ENCODE measurements at places on chromosomes 11 and 22.
A peak's percentile ranks its signal among the peaks of the same experiment; 100 is the strongest.

GRCh38 chr11:87306262-87306851 is 268.6 kb downstream of the TMEM135 start:
- no peak for DNase-seq

- DNase-seq, result no peak
Observed at GRCh38 chr11:134388590-134388989, 23.5 kb downstream of the B3GAT1 start.

- no peak for DNase-seq
Observed at GRCh38 chr11:122983438-122984185, 2.0 kb upstream of the BSX start.

DNA sequence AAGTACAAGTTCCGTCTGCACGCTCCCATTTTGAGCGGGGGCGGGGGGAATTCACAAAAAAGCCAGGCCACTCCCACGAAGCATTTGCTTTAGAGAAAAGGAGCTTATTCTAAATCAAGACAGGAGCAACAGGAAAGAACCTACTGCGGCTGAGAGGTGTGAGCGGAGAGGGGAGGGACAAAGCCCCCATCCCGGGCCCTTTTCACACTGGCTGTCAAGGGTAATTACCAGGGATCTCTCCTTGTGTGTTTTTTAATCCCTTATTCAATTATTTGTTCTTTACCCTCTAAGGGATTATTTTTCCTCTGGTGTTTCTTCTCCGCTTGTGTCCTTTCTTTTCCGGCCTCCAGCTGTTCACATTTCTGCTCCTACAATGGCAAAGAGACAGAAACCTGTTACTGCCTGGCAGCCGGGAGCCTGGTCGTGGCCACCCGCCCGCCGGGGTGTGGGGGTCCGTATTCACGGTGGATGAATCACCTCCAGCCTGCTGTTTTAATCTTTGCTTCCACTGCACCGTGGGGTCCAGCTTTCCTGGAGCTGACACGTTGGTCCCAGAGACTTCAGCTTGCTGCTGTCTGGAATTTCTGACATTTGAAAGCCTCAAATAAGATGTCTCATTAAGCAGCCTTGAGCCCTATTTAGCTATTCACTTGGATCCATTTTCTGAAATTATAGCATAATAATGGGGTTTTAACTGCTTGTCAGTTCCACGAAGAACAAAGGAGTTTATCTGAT is 61.4 kb upstream of the FADD start:
- no peak for DNase-seq

DNA sequence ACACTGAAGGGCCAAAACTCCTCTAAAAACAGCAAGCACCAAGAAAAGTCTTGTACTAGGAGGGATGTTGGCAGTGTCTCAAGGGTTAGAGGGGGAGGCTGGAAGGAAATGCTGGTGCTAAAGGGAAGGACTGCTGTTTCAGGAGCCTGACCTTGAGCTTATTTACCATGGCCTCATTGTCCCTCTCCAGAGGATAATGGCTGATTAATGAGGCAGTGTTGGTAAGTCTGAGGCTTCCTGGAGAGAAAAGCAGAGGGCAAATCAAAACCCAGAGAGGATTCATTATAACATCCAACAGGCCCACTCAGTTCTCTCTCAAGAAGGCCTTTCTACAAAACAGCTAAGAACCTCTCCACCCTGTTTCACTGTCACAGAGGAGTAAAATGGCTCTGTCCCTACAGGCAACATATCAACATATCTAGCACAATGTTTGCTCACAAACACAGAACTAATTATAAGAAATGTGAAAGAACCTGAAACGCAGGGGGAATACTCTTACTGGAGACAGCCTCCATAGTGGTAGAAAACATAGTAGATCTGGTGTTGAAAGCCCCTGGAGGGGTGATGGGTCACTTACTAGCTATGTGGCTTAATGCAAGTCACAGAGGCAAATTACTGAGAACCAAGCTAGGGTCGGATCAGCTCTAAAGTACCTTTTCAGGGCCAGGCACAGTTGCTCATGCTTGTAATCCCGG is 31.4 kb downstream of the NUMA1 start:
- no peak for DNase-seq

DNA sequence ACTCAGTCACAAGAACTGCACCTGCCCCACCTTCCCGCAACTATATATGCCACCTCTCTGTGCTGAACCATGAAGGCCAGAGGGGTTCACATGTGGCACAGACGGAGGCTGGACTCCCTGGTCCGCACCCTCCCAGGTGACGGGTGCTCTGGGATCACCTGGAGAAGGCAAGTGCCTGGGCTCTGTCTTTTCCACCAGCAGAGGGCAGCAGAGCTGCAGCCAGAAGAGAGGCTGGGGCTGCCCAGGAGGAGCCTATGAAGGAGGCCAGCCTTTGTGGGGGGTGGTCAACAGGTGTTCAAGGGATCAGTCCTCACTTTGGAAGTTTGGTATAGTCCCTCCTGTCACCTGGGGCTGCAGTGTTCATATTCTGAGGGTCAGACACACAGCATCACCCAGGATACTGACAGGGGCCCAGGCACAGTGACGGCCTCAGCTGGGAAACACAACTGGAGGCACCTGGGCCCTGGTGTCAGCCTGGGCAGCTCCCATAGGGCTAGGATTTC is 39.2 kb upstream of the IGLL5 start:
- peak; percentile 19 for DNase-seq

- no peak for DNase-seq
Observed at GRCh38 chr22:43722444-43722843, 89.7 kb downstream of the EFCAB6 start.

- DNase-seq, result no peak
Observed at GRCh38 chr11:104487046-104487806, 323.3 kb upstream of the PDGFD start.

DNA sequence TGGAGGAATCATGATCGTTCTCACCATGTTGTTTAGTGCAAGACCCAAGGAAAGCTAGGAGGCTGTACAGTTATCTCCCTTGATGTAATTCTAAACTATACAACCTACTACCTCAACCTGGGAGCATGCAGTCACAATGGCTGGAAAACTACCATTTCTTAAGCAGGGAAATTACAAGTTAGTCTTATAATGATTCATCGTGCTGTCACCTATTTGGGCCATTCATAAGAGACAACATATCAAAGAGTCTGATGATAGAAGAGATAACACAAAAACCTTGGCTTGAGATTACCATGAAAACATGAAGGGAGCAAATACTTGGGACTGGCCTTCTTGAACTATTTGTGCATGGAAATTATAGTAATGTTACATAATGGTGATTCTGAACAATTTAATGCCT is 30.5 kb upstream of the BLID start:
- no peak for DNase-seq

DNA sequence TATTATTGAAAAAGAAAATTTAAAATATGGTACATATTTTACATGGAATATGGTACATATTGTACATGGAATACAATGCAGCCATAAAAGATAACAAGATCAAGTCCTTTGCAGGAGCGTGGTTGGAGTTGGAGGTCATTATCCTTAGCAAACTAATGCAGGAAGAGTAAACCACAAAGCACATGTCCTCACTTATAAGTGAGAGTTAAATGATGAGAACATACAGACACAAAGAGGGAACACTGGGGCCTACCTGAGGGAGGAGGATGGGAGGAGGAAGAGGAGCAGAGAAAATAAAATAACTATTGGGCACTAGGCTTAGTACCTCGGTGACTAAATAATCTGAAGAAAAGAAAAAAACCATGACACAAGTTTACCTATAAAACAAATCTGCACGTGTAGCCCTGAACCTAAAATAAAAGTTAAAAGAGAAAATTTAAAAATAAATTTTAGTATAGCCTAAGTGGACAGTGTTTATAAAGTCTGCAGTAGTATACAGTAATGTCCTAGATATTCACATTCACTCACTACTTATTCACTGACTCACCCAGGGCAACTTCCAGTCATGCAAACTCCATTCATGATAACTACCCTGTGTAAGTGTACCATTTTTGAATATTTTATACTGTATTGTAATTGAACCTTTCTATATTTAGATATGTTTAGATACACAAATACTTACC is 204.4 kb downstream of the FAM76B start:
- DNase-seq, result no peak

DNA sequence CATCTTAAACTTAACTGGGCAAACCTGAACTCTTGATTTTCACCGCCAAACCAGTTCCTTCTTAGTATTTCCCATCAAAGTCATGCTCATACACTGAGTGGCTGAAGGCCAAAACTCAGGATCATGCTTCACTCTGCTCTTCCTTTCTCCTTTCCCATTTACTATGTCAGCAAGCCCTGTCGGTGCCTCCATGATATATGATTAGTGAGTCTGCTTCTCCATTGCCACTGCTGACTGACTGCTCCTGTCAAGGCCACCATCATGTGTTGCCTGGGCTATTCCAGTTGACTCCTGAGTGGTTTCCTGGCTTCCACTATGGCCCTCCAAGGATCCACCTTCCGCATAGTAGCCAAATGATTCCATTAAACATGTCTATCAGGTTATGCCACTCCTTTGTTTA is 42.8 kb upstream of the AMPD3 start:
- DNase-seq, result no peak

- DNase-seq, result no peak
Observed at GRCh38 chr11:128515826-128516778, 71.3 kb downstream of the ETS1 start.

GRCh38 chr11:64885367-64886286 is 7.2 kb upstream of the EHD1 start:
- no peak for DNase-seq

- DNase-seq, result no peak
Observed at GRCh38 chr22:44880610-44881290, 128.4 kb downstream of the ARHGAP8 start.

- peak; percentile 88 for DNase-seq
Observed at GRCh38 chr11:64207256-64208085, 950 bp downstream of the FERMT3 start.

- no peak for DNase-seq
Observed at GRCh38 chr11:64456509-64457320, 97.8 kb downstream of the RPS6KA4 start.

DNA sequence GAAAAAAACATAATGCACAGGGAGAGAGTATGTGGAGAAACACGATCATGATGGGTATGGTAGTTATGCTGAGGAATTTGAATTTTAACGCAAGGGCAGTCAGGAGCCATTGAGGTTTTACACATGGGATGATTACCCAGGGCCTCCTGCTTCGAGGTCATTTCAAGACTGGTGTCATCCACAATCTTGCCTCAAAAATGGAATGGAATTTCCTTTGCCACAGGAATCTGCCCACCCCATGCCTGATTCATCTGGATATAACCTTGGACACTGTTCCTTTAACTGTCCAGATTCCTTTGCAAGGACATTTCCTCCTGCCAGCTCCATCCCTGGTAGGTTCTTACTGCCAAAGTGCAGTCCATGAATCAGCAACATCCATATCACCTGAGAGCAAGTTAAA is 655.9 kb upstream of the TENM4 start:
- no peak for DNase-seq

DNA sequence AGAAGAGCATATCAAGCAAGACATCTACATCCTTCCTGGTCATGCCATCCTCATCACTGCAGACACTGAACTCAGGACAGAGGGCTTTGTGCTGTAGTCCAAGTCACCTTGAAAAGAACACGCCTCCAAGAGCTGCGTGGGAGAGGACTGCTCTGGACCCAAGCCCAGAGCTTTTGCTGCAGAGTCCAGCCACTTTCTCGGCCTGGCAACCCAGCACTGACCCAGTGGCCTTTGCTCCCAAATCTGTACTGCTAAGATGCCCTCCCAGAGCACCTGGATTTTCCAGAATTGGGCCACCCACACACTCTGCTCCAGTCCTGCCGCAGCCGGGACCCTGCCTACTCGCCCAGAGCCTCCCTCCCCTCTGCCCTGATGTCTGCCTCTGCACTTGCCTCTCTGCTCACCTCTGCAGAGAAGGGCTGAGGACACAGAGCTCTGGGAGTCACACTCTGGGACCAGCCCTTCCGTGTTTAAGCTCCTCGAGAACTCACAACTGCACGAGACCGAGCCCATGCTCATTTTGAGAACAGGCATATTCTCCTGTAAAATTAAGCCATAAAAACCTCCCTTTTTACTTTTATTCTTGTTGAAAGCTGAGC is 83.8 kb upstream of the CSNK2A3 start:
- no peak for DNase-seq

DNA sequence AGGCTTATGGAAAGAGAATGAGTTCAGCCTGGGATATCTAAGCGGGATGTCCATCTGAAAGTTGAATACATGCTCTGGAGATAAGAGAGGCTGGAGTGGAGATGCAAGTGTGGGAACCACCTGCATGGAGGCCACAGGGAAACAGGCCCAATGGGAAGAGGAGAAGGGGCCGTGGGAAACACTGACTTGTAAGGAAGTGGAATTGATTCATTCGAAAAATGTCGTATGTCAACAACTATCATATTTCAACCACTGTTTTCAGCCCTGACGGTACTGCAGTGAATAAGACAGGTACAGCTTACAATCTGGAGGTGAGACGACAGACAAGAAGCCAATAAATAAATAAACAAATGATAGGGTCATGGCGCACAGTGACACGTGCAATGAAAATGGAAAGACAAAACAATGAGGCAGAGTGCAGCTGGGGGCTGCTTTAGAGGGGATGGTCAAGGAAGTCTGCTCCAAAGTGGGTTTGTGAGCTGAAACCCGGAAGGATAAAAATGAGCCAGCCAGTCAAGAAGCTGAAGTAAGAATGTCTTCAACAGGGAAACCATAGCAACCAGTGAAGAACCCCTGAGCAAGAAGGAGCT is 35.9 kb downstream of the EFCAB6 start:
- no peak for DNase-seq

DNA sequence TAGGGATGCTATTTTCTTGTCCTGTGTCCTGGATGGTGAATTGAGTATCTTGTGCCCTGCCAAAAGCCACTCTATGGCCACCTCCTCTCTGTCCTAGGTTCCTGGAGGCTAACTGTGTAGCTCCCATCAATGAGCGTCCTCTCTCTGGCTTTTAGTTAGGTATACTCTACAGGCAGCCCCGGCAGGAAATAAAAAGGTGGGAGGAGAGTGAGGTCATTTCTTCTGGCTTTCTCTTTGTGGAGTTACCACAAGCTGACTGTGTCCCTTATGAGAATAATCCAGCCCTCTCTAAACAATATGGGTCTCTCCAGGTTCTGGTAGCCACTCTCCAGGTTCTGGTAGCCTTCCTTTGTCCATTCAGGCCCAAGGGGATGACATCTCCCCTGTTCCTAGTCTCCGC is 11.7 kb upstream of the ASPHD2 start:
- no peak for DNase-seq

GRCh38 chr11:123775715-123776549 is 21.6 kb upstream of the OR6X1 start:
- no peak for DNase-seq

GRCh38 chr11:93567401-93567895 is 24.3 kb upstream of the SMCO4 start:
- DNase-seq, result no peak
